ENCODE measurements at places on chromosomes 1 and 21.

- DNase-seq: no peak
Observed at GRCh38 chr1:118271883-118272282, 86.9 kb upstream of the SPAG17 start.

DNA sequence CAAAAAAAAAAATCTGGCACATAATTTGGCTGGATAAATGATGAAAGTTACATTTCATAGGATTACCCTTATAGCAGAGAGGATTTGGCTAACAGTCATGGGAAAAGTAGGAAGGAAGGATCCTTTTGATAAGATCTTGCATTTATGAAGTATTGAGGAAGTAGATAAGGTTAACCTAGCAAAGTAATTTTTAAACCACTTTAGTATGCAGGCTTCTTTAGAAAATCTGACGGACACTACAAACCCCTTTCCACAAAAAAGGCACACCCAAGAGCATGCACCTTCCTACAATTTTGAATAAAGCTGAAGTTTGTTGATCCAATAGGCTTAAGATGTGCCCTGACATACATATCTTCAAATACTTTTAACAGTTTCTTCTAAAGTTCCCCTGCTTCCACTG lies 275.2 kb downstream of the GRIK1 start:
- no peak for DNase-seq

GRCh38 chr21:33203371-33203724 lies 26.4 kb upstream of the IFNAR2 start:
- no peak for DNase-seq

DNA sequence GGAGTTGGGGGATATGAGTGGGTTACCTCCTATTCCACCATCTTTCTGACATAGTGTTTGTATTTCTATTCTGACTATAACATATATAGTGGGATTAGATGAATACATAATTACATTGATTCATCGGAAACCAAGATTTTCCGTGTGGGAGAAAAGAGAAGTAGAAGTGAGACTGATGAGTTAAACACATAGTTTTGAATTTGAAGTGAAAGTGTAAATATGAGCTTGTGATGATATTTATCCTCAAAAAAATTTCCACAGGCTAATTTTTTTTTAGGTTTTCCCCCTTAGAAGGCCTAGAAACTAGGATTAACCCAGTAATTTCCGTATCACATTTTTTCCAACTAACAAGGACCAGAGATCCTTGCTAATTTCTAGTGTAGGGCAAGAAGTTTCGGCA lies 6.9 kb downstream of the CD1B start:
- DNase-seq: no peak

- DNase-seq: no peak
Observed at GRCh38 chr1:31730336-31731048, 26.7 kb upstream of the COL16A1 start.

DNA sequence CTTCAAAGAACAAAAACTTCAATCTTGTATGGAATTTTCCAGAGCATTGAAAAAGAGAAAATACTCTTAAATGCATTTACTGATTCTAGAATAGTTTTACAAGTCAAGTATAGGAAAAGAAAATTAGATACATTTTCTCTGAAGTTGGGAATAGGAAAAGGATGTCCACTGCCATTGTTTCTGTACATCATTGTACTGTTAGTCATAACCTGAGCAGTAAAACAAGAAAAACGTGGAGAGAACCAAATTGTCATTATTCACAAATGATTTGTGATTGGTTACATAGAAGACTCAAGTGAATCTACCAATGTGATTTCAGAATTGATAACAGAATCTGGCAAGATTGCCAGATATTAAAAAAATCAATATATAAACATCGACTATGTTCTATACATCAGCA lies 27.4 kb downstream of the PRKACB start:
- no peak for DNase-seq

DNA sequence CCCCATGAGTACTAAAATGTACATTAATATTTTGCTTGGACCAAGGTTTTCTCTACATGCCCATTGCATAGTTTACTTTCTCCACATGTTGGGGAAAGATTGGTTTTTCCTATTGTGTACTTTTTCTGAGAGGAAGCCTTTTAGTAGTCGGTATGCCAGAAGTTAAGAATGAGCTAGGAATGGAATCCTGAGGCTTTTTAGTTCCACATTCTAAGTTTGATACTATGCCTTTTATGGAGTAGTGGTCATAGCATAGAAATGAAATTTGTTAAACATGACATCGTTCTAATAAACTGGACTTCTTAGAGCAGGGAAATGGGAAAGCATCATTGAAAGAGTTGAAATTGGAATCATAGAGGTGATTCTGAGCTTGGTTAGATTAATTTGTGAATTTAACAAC lies 64.3 kb downstream of the BCL9 start:
- no peak for DNase-seq

- DNase-seq: no peak
Observed at GRCh38 chr1:150626150-150626549, 3.3 kb downstream of the ENSA start.

- DNase-seq: no peak
Observed at GRCh38 chr1:9613625-9614299, 25.1 kb downstream of the TMEM201 start.
